ENCODE measurements at places on chromosomes 2 and 18.

DNA sequence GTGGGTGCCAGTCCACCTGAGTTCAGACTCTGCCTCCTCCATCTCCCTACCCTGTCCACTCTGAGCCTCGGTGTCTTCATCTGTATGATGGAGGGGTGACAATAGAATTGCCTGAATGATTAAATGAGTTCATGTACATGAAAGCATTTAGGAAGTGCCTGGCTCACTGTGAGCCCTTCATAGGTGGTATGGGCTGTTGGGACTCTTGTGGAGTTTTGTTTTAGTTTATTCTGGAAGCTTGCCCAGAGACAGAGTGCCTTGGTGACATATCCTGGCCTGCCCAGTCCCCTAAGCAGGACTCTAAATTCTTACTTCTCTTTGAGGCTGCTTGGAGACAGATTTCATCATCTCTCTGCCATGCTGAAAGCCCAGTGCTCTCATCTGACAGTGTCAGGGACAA is 24.5 kb upstream of the GIGYF2 start:
- DNase-seq, result no peak

- no peak for DNase-seq
These were observed 123.1 kb downstream of the SOCS6 start for GRCh38 chr18:70411876-70412435.

GRCh38 chr18:21735452-21736015 is 5.1 kb upstream of the MIB1 start:
- DNase-seq, result peak; percentile 65

- DNase-seq, result no peak
These were observed 23.8 kb downstream of the CNDP1 start for GRCh38 chr18:74558096-74558495.

DNA sequence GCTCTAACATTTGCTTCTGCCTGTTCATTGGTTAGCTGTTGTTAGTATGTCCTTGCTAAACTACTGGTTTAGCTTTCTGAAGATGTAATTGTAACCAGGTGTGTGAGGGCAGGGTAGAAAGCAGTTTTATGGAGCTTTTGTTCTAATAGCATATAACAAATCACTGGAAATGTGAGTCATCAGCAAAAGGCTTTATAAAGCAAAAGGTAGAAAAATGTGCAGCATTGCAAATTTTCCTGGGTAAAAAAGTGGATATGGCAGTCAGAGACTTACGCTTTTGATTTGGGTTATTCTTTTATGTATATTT is 85.3 kb downstream of the ZNF407 start:
- no peak for DNase-seq

DNA sequence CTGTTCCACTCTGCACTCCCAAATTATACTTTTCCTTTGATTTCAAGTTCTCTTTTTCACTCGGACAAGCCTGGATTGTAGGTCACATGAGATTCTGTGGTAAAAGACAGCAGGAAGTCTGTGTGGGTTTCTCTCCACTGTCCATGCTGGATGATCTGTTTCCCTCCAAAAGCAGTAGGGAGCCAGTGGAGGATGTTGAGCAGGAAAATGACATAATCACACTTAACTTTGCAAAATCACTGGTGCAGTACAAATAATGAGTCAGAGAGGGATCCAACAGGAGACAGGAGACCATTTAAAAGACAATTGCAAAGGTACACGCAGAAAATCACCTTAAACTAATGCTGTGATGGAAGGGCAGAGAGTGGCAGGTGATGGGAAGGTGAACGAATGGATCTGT is 301.3 kb downstream of the ZNF407 start:
- DNase-seq, result no peak

- DNase-seq, result no peak
These were observed 95.0 kb upstream of the LDAH start for GRCh38 chr2:20917719-20918572.

- no peak for DNase-seq
These were observed 5.9 kb upstream of the TMSB10 start for GRCh38 chr2:84899304-84900204.

DNA sequence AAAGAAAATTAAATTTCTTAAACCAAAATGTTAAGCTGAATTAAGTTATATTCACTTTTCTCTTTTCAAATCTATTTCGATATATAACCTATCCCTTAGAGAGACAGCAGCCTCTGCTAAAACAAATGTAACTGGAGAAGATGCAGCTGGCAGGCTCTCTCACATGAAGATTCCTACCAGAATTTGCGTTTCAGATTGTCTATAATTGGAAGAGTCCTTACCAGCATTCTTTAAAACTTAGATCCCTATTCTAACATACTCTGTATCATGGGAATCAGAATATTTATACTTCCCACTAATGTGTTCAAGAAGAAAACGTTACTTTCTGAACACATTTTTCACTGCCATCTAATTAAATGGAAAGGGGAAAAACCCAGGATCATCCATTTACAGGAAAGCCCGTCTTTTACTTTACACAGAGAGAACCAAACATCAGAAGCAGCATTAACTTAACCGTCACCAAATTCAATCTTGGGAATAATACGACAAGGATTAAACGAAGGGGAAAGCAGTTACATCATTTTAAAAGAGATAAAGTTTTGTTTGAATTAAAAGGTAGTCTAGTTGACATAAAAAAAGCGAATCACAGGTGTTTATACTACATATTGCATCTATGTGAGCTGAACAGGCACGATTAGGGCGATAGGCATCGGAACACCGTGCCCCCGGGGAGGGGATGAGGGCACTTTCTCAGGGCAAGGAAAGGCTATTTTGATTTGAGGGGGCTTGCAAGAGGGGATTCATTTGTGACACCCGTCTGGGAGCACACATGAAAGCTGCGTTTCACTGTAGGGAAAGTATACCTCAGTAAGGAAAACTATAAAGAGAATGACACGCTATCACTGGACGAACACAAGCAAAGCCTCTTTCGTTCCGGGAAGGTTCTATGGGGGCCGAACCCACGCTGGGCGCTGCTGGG is 1.3 kb downstream of the PTPN2 start:
- DNase-seq, result no peak

GRCh38 chr2:67455219-67456142 is 58.3 kb downstream of the ETAA1 start:
- DNase-seq, result no peak

DNA sequence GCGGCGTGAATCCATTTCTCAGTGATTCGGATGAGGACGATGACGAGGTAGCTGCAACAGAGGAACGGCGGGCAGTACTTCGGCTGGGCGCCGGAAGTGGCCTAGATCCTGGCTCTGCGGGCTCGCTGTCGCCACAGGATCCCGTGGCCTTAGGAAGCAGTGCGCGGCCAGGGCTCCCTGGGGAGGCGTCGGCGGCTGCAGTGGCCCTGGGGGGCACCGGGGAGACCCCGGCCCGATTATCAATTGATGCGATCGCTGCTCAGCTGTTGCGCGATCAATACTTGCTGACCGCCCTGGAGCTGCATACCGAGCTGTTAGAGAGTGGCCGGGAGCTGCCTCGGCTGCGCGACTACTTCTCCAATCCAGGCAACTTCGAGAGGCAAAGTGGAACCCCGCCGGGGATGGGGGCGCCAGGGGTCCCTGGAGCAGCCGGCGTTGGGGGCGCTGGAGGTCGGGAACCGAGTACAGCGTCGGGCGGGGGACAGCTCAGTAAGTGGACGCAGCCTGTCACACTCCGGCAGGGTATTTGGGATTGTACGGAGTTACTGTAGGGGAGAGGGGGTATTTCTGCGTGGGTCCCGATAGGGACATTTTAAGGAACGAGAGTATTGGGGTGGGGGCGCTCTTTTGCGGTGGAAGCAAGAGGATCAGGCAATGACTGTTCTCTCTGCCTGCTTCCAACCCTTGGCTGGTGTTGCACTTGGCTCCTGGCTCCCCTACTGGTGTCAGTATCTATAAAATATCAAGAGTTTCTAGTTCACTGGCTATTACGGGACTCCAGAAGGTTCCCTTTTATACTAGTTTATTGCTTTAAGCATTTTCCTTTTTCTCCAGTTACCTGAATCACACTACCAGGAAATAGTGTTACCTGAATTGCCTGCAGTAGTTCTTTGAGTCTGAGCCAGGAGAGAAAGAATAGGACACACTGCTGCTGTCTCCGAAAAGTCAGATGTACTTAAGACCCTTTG is 772 bp downstream of the RELCH start:
- DNase-seq, result peak; percentile 3

DNA sequence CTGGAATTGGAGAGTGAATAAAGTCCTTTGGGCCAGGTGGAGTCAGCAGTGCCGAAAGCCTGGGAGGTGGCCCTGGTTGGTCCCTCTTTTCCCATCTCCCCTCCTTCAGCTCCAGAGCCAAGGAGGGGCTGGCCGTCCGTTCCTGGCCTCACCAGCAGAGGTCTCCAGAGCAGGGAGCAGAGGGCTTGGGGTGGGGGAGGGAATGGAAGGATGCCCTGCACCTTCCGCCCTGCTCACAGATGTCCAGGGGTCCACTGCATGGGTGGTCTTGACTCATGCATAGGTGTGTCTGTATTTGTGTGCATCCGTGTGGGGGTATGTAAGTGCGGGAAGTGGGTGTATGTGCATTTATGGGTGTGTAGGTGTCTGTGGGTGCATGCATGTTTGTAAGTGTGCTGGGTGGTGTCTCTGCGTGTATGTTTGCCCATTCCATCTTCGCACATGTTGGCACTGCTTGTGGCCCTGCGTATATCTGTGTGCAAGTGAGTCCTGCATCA is 201.8 kb downstream of the ZFP36L2 start:
- peak; percentile 27 for DNase-seq

DNA sequence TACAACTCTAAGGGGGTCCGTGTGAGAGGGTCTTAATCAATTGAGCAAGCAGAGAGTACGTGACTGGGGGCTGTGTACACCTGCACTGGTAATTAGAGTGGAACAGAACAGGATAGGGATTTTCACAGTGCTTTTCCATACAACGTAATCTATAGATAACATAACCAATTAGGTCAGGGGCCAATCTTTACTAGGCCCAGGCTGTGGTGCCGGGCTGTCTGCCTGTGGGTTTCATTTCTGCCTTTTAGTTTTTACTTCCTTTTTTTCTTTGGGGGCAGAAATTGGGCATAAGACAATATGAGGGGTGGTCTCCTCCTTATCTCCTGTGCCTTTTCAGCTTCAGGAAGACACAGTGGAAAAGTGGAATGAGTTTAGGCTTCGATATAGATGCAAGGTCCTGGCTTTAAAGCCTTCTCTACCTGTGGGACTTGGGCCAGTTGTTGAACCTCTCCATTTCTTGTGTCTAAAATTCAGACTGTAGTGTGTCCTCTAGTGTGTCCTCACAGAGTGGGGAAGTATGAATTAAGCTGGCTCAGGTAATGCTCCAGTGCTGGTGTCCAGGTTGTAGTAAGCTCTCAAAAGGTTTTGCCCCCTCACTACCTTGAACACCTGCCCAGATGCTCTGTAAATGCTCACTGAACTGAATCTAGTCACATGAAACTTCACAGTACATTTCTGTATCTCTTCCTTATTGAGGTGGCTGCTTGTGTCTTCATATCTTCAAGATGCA is 422.8 kb downstream of the SETBP1 start:
- no peak for DNase-seq

- no peak for DNase-seq
These were observed 31.4 kb upstream of the TMEM177 start for GRCh38 chr2:119647440-119648169.

- DNase-seq, result no peak
These were observed 15.6 kb upstream of the PPP1CB start for GRCh38 chr2:28736034-28736433.

DNA sequence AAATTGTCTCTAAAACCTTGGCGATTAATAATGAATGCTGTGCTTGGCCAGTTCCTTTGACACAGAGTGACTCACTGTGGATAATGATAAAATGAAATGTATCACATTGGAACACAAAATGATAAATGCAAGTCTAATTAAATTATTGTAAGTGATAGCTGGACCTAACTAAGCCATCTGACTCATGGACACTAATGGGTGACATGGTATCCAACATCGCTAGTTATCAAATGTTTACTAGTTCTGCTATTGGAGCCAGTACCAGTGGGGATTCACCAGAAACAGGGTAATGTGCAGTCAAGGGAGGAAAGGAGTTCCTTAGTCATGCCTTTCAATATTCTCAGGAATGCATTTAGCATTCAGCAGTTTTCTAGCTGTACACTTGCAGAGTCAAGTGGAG is 736.3 kb upstream of the ACVR2A start:
- no peak for DNase-seq

- DNase-seq, result no peak
These were observed 29.2 kb downstream of the ANKRD44 start for GRCh38 chr2:197281421-197281820.

DNA sequence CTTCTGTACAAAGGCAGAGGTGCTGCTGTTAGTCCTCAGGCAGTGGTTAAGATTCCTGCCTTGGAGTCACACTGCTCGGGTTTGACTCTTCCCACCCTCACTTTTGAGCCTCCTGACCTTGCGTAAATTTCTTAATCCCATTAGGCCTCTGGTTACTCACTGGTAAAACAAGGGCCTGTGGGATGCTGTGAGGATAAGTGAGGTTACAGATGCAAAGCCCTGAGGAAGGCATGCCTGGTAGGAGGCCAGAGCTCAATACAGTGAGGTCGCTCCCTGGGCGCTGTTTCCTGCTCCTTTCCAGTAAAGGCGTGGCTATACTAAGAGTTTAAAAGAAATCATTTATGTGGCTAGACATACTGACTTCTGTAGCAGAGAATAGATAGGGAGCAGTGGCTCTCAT is 127.5 kb upstream of the TMEM200C start:
- DNase-seq, result no peak

- peak; percentile 17 for DNase-seq
These were observed 136.0 kb downstream of the INSIG2 start for GRCh38 chr2:118223992-118224894.

DNA sequence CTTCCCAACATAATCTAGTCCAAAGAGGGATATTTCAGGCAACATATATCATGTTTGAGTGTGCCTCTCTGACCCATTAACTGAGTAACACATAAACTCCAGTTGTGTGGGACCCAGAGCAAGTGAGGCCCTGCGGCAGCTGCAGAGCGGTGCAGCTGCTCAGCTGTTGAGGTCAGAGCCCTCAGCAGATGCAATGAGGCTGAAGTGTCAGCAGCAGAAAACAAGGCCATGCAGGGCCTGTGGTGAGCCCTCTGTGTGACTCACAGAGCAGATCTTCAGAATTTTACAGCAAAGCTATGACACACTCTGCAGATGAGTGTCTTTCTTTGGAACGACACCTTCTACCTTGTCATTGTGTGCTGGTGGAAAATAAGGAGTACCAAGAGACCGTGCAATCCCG is 168.5 kb downstream of the CBLN2 start:
- no peak for DNase-seq

DNA sequence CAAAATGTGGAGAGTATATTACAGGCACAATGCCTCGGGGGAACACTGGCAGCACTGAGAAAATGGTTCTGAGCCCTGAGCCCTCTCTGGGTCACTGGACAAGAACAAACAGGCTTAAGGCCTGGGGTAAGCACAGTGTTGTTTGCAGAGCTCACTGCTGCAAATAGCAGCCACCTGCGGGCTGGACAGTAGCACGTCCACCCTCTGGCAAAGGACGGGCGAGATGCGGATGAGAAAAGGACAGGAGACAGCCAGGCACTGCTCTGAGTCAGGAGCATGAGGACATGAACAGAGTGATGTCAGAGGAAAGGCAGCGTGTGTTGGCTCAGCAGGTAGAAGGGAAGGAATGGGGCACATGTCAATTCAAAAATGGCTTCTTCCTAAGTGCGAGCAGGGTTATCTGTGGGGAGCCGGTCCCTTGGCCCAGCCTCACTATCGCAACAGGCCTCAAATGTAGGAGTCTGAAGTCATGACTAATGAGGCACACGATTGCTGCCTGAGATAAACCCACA is 25.9 kb upstream of the NEB start:
- DNase-seq, result no peak
